ENCODE measurements at places on chromosomes 2 and 18.

DNA sequence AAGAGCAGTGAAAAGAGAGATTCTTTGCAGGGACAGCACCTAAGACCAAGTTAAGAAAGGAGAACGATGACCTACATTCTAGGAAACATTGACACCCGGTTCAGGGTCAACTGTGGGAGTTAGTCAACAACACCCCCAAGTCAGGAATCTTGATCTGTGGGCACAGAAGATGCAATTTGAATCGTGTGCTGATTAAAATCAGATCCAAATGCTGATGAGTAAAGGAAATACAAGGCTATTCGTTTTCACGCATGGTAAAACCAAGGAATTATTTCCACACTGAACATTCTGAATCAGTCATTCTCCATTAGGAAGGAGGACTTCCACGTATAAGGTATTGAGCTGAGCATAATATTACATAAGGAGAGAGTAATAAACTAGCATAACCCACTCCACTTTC lies 124.2 kb downstream of the COPS8 start:
- no peak for DNase-seq

DNA sequence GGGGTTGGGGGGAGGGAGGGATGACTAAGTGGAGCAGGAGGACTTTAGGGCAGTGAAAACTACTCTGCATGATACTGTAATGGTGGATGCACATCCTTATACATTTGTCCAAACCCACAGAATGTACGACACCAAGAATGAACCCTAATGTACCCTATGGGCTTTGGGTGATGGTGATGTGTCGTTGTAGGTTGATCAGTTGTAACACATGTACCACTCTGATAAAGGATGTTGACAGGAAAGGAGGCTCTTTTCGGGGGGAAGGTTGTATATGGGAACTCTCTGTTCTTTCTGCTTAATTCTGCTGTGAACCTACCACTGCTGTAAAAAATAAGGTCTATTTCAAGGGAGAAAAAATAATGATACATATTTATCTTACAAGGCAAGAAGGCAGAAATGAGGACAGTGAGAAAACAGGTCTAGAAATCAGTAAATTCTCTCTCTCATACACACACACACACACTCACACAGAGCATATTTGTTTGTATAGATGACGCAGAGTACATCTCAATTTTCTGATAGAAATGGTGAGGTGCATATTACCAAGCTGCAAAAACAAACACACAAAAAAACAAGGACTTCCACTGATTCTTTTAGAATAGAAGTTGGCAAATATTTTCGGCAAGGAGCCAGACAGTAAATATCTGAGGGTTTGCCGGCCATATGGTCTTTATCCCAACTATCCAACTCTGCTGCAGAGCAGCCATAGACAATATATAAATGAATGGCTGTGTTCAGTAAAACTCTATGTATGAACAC lies 20.2 kb downstream of the FAM124B start:
- no peak for DNase-seq

GRCh38 chr2:233486778-233487552 lies 79.6 kb downstream of the USP40 start:
- no peak for DNase-seq

DNA sequence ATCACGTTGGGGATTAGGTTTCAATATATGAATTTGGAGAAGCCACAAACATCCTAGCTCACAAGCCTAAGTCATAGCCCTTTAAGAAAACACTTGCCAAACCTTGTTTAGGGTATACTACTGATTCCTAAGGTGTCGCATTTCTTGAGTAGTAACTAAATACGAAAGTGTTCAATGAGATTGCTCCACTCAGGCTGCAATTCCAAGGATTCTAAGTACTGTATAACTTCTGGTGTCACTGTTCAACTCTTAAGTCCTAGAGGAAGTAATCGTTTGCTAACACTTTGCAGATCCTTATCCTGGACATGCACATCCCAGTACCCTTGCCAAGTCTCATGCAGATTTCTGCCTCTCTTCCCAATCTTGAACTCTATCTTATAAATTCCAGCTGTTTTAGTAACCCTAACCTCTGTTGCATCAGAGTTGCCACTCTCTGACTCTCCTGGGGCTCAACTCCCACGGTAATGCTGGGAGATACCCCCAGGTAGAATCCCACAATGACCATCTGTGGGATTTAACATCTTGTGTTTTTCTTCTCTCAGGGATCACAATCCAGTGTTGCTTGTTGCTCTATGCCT lies 122.4 kb downstream of the HIBCH start:
- DNase-seq: no peak

- DNase-seq: no peak
Measured at GRCh38 chr18:13191779-13192178, 26.8 kb upstream of the LDLRAD4 start.

DNA sequence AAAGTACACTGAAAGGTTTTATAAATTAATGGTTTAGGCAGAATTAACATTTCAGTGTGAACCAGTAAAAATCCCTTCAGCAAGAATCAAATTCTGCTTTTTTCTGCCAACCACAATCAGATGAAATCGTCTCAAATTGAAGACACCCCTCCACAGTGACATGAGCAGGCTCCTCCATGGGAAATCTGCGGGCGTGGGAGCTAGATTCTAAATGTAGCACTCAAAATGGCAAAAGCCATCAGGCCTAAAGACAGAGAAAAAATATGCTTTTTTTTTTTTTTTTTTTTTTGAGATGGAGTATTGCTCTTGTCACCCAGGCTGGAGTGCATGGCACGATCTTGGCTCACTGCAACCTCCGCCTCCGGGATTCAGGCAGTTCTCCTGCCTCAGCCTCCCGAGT lies 55.8 kb upstream of the MRPS9 start:
- DNase-seq: no peak

GRCh38 chr18:26909599-26910290 lies 44.2 kb upstream of the AQP4 start:
- no peak for DNase-seq

DNA sequence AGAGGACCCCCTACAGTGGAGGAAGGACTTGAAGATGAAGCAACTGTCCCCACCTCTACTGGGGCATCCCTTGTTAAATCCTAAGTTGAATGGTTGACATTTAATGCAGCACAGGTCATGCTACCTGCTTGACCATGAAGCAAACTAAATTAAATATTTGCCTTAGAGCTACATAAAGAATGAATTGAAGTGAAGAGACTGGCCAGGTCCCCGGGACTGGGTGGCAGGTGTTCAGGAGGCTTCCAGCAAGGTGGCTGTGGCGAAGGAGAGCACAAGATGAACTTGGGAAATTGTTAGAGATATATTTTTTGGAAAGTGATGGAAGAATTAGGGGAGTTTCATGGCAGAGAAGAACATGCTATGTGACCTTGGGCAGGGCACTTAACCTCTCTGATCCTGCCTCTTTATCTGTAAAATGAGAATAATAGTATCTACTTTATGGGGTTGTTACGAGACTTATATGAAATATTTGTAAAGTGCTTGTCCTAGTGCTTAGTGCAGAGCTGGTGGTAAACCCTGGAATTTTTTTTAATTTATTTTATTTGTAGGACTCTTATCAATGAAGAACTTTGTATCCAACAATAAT lies 37.3 kb downstream of the EFR3B start:
- no peak for DNase-seq

GRCh38 chr2:44943031-44943692 lies 1.7 kb downstream of the SIX3 start:
- no peak for DNase-seq

DNA sequence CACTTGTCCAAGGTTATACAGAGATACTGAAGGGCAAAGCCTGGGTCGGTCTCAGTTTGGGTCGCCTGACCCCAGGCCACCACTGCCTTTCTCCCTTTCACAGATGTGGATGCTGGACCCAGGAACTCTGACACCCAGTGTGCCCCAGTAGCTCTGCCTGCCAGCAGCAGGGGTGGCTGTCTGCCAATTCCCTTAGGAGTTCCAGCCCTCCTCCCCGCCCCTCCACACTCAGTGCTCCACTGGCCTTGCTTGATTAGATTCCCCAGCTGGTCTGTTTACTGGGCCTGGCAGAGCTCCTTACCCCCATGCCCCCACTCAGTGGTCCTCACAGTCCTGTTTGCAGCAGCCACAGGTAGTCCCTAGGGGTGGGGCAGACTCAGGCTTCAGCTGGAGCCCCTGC lies 75.5 kb downstream of the NPAS2 start:
- DNase-seq: no peak

GRCh38 chr2:80256782-80257167 lies 47.8 kb downstream of the LRRTM1 start:
- no peak for DNase-seq

- DNase-seq: no peak
Measured at GRCh38 chr2:128306081-128306930, 12.4 kb downstream of the HS6ST1 start.

GRCh38 chr18:57644540-57644939 lies 22.9 kb upstream of the NARS1 start:
- no peak for DNase-seq

GRCh38 chr2:44770221-44771195 lies 171.0 kb upstream of the SIX3 start:
- DNase-seq: no peak

DNA sequence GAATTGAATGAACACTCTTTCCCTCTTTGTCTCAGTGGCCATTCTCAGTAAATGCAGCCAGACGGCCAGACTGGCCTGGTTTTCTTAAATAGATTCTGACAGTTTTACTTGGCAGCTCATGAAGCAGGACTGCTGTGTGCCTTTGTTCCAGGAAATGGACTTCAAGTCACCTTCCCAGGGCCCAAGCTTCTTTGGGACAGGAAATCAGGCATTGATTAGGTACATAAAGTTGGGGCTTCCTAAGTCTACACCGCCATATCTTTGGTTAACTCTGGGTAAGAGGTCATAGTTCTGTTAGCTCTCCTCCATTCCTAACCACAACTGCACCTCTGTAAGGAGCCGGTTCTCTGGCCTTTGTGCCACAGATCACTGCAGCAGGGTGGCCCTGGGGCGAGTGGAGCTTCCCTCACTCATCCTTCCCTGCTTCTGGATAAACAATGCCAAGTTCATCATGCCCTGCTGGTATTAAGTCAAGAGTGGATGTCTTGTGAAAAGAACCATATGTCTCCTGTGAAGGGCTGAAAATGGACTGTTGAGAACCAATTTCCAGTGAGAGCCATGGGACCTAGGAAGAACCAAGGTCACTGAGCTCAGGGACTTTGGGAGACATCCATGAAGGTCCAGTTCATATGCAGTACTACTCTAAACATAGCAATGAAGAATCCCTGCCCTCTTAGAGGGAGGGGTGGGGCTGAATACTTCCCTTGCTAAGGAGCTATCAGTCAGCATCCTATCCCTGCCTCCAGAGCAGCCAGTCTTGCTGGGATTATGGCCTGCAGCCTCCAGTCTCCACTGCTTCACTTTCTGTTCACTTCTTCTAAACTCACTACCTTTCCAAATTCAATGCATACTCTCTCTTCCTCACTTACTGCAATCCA lies 122.6 kb upstream of the XPO1 start:
- DNase-seq: no peak

DNA sequence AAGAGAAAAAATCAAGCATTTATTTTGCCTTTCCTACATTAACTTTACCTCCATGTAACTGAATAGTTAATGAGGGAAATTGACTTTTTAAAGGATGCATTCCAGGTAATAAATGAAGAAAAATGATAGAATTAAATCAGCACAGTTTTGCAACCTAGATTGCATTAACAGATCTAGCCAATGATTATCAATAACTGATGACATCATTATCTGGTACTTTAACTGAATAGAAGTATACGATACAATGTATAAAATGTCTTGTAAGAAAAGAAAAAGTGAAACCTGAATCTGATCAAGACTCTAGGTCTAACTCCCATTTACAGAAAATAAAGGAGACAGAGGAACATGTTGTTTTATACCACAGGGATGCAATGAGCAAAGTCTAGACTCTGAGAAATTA lies 126.0 kb upstream of the XPO1 start:
- no peak for DNase-seq

GRCh38 chr2:134099273-134099672 lies 154.6 kb upstream of the MGAT5 start:
- no peak for DNase-seq

GRCh38 chr2:16507655-16508489 lies 157.8 kb downstream of the CYRIA start:
- no peak for DNase-seq

- DNase-seq: no peak
Measured at GRCh38 chr18:12443551-12443950, 35.8 kb downstream of the PRELID3A start.

- no peak for DNase-seq
Measured at GRCh38 chr2:225948903-225949302, 549.4 kb downstream of the NYAP2 start.

- no peak for DNase-seq
Measured at GRCh38 chr2:1049691-1050090, 99.0 kb downstream of the SNTG2 start.

DNA sequence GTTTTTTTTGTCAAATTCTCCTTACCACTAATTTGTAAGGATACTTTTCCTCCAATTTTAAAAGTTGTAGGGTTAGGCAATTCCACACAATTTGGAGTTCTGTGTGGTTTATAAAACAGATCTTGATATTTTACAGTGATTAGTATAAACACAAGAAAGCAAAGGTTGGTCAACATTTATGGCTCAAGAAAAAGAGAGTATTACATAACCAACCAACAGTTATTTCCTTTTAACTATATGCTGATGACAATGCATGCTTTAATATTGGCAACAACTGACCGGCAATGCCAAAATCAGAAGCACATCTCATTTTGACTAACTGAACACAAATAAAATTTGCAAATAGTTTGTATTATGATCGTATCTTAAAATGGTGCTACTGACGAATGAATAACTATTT lies 137.2 kb downstream of the CDH2 start:
- no peak for DNase-seq

GRCh38 chr2:233037078-233037477 lies 4.6 kb downstream of the NEU2 start:
- DNase-seq: no peak

- no peak for DNase-seq
Measured at GRCh38 chr18:30639361-30639760, 403.2 kb downstream of the DSC3 start.

DNA sequence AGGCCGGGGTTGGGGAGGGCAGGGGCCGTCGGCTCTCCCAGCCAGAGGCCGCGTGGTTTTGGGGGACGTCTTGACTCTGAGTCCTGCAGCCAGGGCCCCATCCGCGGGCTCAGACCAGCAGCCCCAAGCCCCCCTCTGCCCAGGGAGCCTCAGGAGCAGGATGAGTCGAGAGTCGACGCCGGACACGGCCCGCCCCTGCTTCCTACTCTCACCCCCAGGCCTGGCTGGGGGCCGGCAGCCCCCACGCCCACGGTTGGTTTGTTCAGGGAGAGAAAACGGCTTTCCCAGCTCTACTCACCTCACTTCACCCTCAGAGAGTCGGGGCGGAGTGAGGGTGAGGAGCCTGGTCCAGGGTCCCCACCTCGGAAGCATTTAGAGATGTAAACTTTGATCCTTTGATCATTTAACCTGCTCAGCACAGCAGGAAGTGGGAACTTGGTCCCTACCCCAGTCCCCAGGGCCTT lies 6.9 kb downstream of the SNORC start:
- DNase-seq: no peak

- no peak for DNase-seq
Measured at GRCh38 chr2:134133622-134134312, 120.1 kb upstream of the MGAT5 start.

- no peak for DNase-seq
Measured at GRCh38 chr2:210517264-210517663, 39.1 kb upstream of the CPS1 start.

- no peak for DNase-seq
Measured at GRCh38 chr2:165214093-165214492, 10.2 kb upstream of the SCN3A start.

- DNase-seq: no peak
Measured at GRCh38 chr2:41878716-41879234, 169.0 kb upstream of the PKDCC start.

Data from T follicular helper cell (primary cell).